ENCODE measurements at places on chromosomes 13 and 19. TPM values are rescaled to one million over a fixed set of nuclear protein-coding genes. Genes with fewer than 3 reads are reported as not detected.

The VSIG10L gene
- 4.5 TPM for total RNA-seq

The MTUS2 gene
- 1.1 TPM for total RNA-seq

DNA sequence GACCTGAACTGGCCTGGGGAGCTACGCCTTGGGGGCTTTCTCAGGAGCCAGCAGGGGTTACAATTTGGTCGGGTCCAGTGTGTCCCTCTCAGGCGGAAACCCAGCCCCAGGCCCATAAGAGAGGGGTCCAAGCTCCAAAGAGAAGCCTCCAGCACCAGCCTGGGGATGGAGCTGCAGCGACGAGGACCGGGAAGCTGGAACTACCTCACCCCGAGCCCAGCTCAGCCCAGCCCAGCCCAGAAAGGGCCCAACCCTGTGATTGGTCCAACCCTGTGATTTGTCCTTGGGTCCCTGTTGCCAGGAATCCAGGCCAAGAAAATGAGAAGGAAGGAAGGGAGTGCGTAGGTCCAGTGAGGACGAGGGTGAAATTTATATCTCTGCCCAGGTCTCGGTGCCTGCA is 24.1 kb downstream of the CLEC4M start:
- DNase-seq: no peak

GRCh38 chr19:38639679-38640078 is 7.8 kb upstream of the ACTN4 start:
- no peak for DNase-seq

- no peak for DNase-seq
Measured at GRCh38 chr13:84297251-84297650, 415.0 kb upstream of the SLITRK1 start.

DNA sequence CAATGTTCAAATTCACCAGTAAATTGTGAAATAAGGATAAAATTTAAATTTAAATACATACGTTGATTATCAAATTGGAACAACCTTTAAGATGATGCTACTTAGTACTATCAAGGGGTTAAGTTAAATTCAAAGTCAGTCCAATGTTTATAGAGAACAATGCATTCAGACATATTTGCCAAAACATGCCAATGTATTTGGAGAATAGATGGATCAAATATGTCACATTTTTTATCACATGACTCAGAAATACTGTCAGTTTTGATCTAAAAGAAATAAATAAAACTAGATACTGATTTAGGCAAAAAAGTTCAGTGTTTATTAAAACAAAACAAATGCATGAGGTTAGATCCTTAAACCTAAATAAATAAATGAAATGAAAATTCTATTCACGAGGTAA is 281.2 kb downstream of the SLITRK5 start:
- DNase-seq: no peak

Measured in Caco-2 (cell line).